IMR-90 (cell line): ENCODE measurements at places on chromosomes 5 and 9.

DNA sequence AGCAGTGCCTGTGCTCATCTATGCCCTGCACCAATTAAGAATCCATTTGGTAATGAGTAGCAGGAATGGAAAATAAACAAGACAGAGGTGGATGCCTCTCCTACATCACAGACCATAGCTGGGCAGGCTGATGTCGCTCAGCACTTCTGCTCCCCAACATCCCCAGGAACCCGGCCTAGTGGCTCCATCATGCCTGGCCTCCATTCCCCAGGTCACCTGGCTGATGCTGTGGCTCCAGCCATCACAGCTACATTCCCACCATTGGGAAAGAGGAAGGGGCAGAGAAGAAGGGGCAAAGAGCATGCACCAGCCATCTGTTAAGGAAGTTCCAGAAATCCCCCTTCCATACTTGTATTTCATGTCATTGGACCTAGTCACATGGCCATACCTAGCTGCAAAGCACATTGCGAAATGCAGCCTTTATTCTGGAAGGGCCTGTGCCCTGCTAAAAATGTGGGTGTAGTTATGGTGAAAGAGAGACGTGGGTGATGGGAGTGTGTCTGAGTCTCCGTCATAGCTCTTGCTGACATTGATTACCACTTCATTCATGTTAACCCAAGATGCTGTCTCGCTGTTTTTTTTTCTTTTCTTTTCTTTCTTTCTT is 86.1 kb upstream of the ADAMTS2 start:
- no peak for DNase-seq

DNA sequence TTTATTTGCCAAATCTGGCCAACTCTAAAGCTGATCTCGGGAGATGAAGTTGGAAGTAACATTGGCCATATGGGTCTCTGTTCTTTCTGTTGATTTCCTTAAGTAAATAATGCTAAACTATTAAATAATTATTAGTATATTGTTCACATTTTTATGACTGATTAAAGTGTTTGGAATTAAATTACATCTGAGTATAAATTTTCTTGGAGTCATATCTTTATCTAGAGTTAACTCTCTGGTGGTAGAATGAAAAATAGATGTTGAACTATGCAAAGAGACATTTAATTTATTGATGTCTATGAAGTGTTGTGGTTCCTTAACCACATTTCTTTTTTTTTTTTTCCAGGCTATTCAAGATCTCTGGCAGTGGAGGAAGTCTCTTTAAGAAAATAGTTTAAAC is 9.3 kb upstream of the FGF18 start:
- DNase-seq = no peak

- no peak for DNase-seq
These were observed 616.0 kb downstream of the ACTL7B start for GRCh38 chr9:108239696-108240321.

DNA sequence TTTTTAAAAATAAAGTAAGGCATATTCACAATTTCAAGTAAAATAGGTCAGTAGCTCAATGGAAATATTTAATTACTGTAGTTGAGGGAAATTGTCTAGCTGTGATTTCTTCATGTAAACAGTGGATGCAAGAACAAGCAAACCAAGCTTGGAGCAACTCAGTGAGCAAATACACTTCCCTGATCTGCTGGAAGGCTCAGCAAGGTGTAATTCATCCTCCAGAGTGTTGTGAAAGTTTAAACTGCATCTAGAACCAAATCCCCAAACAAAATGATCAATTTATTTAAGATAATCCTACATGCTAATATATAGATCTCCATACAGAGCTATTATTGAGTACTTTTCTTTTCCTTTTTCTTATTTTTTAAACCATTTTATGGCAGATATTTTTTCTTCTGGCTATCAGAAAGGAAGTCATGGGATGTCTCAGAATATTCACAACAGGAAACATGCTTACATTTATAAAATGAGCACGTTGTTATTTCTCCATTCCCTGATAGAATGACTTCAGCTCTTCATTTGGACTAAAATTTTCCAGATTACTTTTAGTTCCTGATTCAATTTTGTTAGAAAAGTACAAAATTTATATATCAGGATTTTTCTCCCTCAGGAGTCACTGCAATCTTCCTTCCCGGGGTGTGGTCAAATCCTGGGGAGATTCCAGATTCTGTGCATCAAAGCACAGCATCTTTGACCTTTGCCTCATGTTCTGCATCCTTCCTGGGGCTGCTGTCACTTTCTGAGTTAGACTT is 219.2 kb upstream of the ELL2 start:
- no peak for DNase-seq

- DNase-seq = no peak
These were observed 19.5 kb upstream of the NADK2 start for GRCh38 chr5:36261186-36261585.

DNA sequence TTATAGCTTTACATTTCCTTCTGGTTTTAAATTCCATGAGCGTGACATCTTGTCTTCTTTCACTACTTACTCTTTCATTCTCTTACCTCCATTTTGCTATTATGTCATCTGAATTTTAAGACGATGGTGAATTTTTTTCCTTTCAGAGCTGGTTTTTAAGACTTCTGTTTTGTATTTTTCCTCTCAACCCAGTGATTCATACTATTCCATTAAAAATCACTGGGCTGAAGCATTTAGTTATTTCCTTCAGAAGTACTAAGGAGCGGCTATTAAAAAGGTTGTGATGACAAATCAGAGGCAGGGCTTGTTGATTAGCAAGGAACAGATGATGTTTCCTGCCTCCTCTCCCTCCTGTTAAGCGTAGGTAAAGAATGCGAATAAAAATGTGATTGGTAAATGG is 16.5 kb downstream of the AGXT2 start:
- DNase-seq = peak; percentile 66

- DNase-seq = no peak
These were observed 575.6 kb upstream of the GRAMD2B start for GRCh38 chr5:125847561-125847960.

- no peak for DNase-seq
These were observed 31.5 kb downstream of the EHMT1 start for GRCh38 chr9:137650259-137650658.
